ENCODE measurements at places on chromosomes 12 and 14. TPM values are rescaled to one million over a fixed set of nuclear protein-coding genes. Genes with fewer than 3 reads are reported as not detected.

CDKN1B gene
- 35.9 TPM for total RNA-seq

- no peak for DNase-seq
Measured at GRCh38 chr12:25977047-25977446, 18.6 kb downstream of the RASSF8 start.

DNA sequence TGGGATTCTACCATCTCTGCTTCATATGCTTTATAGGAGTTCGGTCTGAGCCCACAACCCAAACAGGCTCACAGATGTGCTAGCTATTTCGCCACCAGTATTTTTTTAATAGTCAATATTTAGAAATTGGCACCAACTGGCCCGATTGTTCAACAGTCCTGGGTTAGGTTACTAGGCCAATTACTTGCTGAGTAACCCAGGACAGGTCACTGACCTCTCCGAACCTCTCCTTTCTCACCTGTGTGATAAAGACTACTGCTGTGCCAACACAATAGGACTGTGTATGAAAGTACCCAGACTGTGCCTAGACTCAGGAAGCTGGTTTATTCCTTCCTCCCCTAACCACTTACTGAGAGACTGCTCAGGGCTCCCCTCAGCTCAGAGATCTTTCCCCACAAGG lies 8.3 kb downstream of the BDKRB2 start:
- DNase-seq = no peak

- DNase-seq = no peak
Measured at GRCh38 chr14:36452860-36453259, 67.2 kb downstream of the NKX2-1 start.

DNA sequence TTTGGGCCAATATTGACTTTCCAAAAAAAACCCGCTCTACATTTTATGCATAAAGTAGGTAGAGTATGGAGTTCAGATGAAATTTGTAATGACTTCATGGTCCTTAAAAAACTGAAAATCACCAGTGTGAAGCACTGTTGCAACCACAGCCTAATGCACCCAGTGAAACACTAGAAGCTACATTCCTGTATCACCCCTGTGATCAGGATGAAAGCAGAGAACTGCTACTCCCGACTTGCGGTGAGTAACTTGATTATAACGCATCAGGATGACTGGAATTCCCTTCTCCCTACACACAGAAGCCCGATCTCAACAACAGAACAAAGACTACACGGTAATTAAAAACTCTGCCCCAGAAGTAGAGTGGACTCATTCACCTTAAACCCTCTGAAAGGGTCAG lies 33.8 kb downstream of the SPTB start:
- DNase-seq = no peak
